ENCODE measurements at places on chromosomes 3 and 15.

GRCh38 chr3:126617571-126617970 is 37.4 kb downstream of the TXNRD3 start:
- no peak for DNase-seq

DNA sequence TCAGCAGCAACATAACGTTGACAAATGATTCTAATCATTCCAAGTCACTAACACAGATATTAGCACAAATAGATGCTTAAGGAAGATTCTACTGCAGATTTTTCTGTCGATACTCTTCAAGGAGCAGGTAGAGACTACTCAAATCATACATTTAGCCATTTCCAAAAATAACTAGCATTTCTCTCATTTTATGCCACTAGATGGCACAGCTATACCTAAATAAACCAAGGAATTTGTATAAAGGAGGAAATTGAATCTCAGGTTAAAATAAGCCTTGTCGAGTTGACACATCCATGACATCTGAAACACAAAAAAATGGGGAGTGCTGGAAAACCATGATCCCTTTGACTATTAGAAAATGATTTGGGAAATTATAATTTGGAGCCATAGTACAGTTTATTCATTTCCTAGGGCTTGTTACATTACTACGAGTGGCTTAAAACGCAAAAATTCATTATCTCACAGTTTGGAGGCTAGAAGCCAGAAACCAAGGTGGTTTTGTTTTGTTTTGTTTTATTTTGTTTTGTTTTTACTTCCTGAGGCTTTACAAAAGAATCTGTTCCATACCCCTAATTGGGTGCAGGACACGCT is 59.5 kb upstream of the STRIT1 start:
- no peak for DNase-seq

- DNase-seq, result no peak
These were observed 22.5 kb upstream of the KCNMB2 start for GRCh38 chr3:178513546-178514380.

- no peak for DNase-seq
These were observed 84.7 kb upstream of the CPNE4 start for GRCh38 chr3:132119531-132119930.

DNA sequence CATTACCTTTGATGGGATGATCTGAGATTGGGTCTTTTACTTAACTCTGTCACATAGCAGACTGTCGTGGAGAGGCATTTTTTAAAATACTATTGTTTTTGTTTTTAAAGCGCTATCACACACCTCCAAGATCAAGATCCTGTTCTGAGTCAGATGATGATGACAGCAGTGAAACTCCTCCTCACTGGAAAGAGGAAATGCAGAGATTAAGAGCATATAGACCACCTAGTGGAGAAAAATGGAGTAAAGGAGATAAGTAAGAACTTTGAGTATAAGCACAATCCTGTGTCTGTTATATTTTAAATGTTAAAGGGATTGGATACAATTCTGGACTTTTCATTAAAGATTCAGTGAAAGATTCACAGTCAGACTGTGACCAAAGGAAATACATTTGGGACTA is 18.4 kb upstream of the ZBTB47 start:
- DNase-seq, result no peak

- DNase-seq, result no peak
These were observed 210.2 kb downstream of the ADAMTS17 start for GRCh38 chr15:100131321-100132224.

DNA sequence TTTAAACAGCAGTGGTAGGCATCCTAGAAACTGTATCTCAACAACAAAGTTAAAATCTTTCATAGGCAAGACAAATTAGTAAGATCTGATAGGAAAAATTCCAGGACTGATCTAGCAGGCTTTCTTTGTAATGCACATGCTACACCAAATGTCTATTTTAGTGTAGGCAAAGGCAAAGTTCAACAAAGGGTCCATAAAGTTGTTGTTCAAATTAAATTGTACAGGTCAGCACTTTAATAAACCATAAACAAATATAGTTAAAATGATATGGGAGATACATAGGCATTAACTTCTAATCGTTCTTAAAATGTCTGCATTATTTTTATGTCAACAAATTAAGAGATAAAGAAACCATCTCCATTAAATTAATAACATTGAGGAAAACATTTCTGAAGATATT is 413.0 kb downstream of the TUSC7 start:
- DNase-seq, result no peak

DNA sequence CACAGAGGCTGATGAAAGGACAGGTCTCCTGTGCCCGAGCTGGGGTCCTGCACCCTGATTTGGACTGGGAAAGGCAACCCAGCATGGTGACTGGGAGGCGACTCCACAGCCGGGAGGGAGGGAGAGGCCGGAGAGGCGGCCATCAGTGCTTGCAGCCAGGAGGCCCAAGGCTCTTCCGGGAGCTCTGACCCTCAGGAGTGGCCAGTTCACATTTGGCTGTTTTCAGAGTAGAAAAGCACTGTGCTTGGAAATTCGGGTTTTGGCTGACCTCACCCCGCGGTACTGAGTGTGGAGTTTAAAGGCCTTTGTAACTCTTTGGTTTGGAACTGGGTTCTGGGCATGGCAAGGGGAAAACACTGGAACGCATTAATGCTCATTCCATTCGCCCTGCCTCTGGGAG is 31.9 kb downstream of the SMAD6 start:
- DNase-seq, result no peak

DNA sequence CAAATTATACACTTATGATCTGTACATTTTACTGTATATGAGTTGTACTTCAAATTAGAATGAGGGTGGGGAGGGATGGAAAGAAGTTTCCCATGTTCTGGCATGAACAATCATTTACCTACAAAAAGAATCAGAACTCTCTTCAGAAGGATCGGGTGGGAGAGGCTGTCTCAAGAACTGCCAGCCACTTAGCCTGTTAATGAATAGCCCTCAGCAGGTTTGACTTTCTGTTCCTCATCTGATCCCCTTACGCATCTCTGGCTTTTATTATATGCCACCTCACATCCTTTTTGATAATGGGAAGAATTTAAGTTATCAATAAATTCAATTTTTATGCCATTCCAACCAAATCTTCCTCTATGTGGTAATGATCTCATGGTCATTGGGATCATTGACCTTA is 168.3 kb upstream of the TGFBR2 start:
- no peak for DNase-seq

DNA sequence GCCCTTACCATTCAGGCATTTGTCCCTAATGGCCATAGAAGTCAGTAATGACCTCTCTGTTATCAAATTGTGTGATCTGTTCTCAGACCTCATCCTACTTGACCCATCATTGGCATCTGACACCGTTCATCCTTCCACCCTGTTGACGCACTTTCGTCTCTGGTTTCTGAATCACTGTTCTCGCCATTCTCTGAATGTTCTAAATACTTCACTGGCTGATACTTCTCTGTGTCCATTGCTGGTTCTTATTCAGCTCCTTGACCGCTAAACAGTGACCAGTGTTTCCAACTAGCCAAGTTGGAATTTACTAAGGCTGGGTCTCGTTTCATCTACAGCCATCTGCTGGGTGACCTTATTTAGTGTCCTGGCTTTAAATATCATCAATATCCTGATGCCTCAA is 2.2 kb downstream of the ACAD9 start:
- no peak for DNase-seq

DNA sequence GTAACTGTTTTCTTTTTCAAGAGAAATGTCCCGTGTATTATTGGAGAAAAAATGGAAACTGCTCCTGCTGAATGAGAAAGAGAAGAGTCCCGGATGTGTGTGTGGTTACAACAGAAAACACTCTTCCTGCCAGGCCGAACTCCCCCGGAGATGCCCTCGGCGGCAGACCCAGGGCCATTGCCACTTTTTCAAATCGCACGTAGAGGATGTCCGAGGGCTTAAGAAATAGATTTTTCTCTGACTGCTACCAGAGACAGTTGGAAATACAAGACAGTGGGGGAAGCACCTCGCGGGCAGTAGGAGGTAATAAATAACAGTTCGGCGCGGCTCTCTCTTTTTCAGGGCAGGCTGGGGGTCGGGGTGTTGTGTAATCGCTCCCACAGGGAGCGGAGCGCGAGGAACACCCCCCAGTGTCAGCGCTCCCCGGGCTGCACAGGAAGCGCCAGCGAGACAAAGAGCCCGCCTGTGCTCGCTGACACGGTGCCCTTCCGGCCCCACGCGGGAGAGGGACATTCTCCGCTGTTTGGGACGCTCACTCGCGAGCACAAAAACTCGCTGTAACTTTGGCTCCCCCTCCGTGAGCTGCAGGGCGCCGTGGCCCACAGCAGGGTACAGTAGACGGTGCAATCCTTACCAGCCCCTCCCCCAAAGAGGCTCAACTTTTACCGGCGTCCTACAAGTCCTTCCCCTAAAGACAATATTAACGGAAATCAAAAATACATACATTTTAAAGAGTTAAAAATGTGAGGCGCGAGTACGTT is 1.1 kb downstream of the VGLL4 start:
- DNase-seq, result peak; percentile 31

- DNase-seq, result no peak
These were observed 279.5 kb downstream of the NEK10 start for GRCh38 chr3:27089645-27090044.

- no peak for DNase-seq
These were observed 636.1 kb downstream of the MAGI1 start for GRCh38 chr3:65402597-65402996.

DNA sequence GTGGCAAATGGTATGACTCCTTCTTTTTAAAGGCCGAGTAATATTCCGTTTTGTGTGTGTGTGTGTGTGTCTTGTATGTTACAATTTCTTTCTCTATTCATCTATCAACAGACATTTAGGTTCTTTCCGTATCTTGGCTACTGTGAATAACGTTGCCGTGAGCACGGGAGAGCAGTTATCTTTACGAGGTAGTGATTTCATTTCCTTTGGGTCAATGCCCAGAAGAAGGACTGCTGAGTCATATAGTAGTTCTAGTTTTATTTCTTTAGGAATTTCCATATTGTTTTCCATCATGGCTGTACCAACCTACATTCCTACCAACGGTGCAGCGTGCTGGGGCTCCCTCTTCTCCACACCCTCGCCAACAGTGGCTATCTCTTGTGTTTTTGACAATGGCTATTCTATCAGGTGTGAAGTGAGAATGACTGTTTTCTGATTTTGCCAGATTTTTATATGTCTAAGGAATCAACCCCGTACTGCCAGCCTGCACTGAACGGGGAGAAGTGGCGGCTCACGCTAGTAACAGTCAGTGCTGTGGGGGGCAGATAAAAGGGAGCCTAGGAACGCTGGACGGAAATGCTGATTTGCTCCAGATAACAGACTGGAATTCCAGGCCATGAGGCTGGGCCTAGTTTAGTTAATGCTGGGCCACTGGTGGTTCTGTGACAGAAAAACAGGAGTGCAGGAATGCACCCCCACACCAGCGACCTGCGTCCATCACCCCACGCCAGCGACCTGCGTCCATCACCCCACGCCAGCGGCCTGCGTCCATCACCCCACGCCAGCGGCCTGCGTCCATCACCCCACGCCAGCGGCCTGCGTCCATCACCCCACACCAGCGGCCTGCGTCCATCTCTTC is 168.1 kb downstream of the XXYLT1 start:
- no peak for DNase-seq

DNA sequence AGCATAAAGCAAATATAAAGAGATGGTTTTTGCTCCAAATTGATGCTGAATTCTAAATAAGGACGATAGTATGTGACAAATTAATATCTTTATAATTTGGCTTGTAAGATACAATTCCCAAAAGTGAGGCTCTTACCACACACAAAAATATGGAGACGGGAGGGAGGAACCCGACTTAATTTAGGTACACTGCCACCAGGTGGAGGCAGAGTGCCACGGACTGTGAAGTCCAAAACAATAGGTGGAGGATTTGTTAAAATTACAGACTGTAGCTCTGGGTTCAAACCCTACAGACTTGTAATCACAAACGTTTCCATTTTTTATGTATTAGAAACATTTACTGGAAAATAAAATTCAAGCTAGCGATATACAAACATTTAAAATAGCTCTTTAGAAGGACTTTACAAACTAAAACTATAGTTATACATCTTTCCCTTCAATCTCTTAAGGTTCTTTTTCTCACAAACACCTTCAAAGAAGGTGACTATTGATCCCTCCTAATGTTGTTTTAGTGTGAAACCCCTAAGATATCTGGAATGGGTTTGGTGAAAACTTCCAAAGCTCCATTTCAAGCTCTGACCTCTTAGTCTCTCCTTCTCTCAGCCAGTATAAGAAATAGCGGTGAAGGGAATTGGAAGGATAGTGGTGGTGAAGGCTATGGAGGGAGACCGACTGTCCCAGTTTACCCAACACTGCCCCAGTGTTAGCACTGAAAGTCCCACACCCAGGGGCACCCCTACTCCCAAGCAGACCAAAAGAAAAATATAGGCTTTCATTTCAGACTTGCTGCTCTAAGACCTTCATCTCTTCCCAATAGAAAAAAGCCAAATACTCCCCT is 89.7 kb downstream of the AQP9 start:
- DNase-seq, result peak; percentile 39

GRCh38 chr3:52819936-52820335 is 10.5 kb downstream of the ITIH4 start:
- no peak for DNase-seq

GRCh38 chr3:190883973-190884832 is 21.7 kb upstream of the GMNC start:
- no peak for DNase-seq

DNA sequence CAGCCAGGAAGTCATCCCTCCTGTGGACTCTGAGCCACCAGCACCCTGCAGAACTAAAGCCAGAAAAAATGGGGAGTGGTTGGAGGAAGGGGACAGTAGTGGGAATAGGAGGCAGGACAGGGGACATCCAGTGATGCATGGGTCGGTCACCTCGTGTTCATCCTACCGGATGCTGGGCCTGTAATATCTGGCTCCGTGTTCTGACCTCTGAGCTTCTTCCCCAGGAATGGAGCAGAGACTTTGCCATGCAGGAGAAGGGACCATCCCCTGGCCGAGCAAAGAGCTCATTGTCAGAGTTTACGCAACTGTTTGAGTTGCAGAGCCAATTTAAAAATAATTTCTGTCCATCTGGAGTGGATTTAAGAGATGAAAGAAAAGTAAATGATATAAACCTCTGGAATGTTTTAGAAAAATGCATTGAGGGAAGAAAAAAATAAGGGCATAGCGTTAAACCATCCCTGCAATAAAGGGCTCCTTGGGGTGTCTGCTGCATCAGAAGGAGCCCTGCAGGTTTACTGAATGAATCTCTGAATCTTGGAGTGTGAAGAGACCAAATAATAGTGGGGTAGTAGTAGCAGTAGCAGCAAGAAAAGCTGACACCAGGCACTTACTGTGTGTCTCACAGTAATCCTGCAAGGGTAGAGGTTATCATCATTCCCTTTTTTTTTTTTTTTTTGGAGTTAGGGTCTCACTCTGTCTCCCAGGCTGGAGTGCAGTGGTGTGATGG is 70.9 kb downstream of the AAGAB start:
- DNase-seq, result no peak

GRCh38 chr3:114659109-114660061 is 365.6 kb downstream of the TIGIT start:
- DNase-seq, result no peak

- no peak for DNase-seq
These were observed 32.7 kb downstream of the SRGAP3 start for GRCh38 chr3:9216736-9217135.

GRCh38 chr3:53181024-53181371 is 20.0 kb downstream of the PRKCD start:
- no peak for DNase-seq

GRCh38 chr3:146313746-146314111 is 62.8 kb upstream of the PLSCR4 start:
- DNase-seq, result no peak

GRCh38 chr3:46907960-46908293 is 30.4 kb downstream of the PTH1R start:
- DNase-seq, result no peak

All from activated T-helper 1 cell treated with anti-CD3 and anti-CD28 coated beads, Interleukin-2, amount 50 U/mL, for 16 hours (primary cell).